ENCODE measurements at places on chromosomes 1 and 21.

- no peak for DNase-seq
Observed at GRCh38 chr21:25326181-25326580, 281.1 kb downstream of the MRPL39 start.

- DNase-seq, result no peak
Observed at GRCh38 chr1:150366416-150367296, 2.7 kb downstream of the RPRD2 start.

DNA sequence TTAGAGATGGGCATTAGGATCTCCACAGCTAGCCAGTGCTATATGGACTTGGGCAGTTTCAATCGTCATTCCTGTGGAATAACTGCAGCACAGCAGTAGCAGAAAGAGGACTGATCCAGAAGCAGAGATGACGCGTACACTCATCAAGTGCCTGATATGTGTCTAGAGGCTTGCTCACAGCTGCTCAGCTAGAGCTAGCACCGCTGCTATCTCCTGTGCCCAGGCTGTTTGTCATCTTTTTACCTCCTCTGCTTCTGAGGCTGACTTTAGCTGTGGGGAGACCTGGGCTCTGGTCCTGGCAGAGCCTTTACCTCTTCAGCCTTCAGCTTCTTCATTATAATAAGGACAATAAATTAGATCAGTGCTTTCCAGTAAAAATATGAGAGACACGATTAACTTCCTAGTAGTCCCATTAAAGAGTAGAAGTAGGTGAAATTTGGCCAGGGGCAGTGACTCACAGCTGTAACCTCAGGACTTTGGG lies 5.3 kb downstream of the TENT5C start:
- no peak for DNase-seq

DNA sequence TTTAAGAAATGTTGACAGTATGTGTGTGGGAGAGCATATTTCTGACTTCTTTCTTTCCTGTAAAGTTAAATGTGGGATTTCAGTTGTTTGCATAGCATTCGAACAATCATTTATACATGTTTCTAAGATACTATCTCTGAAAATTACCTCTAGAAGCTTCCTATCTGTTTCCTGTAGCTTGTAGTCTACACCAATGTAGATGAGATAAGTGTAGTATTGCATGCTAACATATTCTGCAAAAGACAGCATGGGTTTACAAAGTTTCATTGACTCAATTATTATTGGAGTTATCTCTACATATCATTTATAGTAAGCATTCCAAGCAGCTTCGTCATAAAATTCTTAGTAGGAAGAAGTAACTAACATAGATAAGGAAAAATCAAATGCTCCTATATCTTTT lies 98.9 kb upstream of the DPYD start:
- DNase-seq, result no peak

GRCh38 chr1:60573726-60574409 lies 500.3 kb upstream of the C1orf87 start:
- no peak for DNase-seq

- no peak for DNase-seq
Observed at GRCh38 chr21:26912466-26912865, 54.4 kb downstream of the ADAMTS5 start.

GRCh38 chr1:221840511-221841243 lies 98.8 kb upstream of the DUSP10 start:
- no peak for DNase-seq
